ENCODE measurements at places on chromosomes 12 and 14.

DNA sequence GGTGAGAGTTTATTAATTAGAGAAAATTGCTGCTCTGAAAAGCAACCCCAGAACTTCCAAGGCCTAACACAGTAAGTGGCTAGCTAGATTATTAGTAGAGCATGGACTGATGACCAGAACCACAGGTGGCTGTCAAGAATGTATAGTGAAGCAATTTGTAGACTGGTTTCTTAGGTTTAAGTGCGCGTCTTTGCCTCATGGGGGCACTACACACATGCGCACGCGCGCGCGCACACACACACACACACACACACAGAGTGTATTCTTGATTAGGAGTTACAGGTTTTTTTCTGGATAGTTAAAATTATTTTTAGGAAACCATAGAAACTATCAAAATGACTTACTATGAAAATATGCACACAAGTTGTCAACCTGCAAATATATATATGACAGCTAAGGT is 66.5 kb downstream of the BHLHE41 start:
- DNase-seq, result no peak

- no peak for DNase-seq
These were observed 902 bp downstream of the EML5 start for GRCh38 chr14:88791629-88792472.

- DNase-seq, result peak; percentile 12
These were observed 13.3 kb downstream of the DICER1 start for GRCh38 chr14:95143808-95144620.

- DNase-seq, result no peak
These were observed 62.7 kb downstream of the CHST11 start for GRCh38 chr12:104519190-104520019.

DNA sequence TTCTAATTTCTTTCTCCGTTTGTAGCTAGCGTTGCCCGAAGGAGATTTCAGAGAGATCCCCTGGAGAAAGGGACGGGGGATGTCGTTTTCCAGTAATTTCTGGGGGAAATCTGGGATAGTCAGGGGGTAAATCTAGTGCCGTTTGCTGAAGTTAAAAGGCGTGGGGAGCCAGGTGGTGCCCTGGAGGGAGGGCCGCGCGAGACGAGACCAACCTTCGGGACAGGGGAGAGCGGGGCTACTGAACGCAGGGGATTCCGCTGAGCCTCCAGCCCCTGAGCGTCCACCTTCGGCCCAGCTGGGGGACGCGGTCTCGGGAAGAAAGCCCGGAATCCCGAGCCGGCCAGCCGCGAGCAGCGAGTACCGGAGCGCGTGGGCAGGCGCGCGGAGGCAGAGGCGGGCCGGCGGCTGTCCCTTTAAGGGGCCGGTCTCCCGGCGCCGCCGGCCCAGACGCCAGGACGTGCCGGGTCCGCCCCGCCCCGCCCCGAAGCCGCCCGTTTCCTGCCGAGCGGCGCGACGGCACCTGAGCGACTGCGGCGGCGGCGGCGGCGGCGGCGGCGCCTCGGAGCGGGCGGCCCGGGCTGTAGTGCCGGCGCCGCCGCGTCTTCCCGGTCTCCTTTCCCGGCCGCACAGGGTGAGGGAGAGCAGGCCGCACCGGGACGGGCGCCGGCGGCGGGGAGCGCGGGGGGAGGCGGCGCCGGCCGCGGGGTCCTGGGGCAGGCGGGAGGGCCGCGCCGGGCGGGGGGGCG is at the start of gene KTN1:
Gene KTN1 (plus strand): TSS at position 484 of the 746 bp plus-strand sequence. CDS start 31,842 bp downstream, outside the sequence.
- peak; percentile 85 for DNase-seq

DNA sequence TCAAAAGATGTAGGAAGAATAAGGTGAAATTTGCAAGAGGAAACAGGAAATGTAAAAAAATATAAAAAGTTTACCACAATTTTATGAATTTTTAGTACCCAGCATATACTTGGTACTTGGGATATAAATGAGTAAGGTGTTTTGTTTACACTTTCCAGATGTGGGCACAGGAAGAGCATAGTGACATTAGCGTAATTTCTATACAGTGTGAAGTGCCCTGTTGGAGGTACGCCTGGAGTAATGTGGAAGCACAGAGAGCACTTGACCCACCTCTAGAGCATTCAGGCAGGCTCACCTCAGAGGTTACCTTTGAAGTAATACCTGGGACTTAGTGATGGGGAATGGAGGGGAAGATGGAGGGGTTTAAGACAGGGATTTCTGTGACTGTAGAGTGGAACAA is 89.5 kb downstream of the AEBP2 start:
- DNase-seq, result no peak

DNA sequence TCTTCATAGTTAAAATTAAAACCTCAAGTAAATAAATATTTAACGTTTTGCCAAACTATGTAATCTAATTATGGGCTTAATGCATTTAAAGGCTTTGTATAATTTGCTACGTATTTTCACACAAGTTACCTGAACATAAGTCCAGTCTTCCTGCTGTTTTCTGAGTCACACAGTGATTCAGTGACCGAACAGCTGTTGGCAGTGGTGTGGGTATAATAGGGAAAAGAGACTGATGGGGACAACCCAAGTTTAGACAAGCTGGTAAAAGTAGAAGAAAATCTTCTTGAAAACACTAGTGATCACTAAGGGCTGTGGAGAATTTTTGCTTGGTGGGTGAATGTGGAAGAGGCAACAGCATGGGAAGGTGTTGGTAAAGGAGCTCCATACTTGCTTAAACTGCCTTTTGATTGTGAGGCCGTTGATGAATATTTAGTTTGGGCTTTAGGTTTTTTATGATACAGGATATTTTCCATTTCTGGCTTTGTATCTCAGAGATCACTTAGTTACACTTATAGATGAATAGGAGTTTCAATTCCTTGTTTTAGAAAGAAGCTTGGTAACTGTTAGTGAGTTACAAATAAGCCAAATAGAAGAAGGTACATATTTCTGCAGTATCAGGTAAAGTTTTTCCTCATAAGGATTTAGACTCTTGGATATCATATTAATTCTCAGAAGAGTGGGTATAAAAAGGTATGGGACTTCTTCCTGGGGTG is 23.9 kb downstream of the LRRK2 start:
- DNase-seq, result no peak

DNA sequence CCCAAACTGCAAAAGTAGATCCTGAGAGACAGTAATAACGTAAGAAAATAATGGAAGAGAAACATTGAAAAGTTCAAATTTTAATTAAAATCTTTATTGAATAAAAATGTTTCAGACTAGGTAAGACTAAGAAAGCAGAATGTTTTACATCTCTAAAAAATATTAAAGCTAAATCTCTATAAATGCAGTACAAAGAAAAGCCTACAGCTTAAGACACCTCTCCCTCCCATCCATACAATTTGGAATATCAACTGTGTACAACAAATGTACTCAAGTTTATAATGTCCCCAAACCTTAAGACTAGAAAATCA is 8.5 kb upstream of the CERS5 start:
- no peak for DNase-seq

DNA sequence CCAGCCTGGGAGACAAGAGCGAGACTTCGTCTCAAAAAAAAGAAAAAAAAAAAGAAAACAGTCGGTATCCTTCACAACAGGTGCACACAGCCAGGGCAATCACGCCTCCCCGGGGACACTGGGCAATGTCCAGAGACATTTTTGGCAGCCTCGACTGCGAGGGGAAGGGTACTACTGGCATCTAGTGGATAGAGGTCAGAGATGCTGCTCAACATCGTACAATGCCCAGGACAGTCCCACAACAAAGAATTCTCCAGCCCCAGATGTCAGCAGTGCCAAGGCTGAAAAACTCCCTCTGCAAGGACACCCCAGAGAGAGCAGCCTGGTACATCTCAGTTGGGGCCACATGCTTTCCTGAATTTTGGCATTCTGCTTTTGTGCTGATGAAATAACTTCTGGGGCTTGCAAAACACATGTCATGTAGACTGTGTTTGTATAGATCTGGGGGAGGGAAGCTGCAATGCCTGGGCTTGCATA is 21.5 kb downstream of the ALDH2 start:
- peak; percentile 12 for DNase-seq

- DNase-seq, result no peak
These were observed 16.1 kb downstream of the UBC start for GRCh38 chr12:124898200-124898922.

- no peak for DNase-seq
These were observed 22.5 kb downstream of the PAPLN start for GRCh38 chr14:73259837-73260236.

DNA sequence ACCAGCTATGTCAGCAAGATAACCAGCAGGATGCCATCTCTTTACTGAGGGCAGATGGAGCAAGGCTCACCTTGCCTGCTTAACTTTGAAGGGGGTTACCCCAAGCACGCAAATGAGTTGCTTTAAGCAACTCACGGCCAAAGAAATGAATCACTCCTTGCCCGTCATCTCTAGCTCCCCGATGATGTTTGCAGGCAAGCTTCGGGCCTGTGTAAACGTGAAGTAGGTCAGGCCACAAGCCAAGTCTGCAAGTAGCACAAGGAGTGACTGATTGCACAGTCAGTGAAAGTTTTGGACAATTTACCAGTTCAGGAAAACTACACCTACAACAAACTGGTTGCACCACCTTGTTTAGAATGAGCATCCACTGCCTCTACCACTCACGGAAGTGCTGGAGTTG is 699.7 kb upstream of the TBX3 start:
- no peak for DNase-seq

- DNase-seq, result no peak
These were observed 11.6 kb downstream of the CKB start for GRCh38 chr14:103510724-103511693.

DNA sequence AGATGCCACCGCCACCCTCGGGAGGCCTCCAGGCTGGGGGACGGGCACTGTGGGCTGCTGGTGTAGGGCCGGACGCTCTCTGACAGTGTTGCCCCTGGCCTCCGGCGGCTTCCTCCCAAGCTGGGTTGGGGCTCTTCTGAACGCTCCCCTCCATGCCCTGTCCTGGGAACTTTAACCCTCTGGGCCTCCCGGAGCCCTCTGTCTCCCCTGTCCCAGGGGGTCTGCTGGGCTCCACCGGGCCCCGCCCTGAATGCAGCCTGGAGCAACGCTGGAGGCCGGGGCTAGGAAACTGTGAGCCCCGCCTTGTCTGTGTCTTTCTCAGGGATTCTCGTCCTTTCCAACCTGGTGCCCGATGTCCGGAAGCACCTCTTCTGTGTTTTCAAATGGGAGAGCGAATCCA is 45.7 kb upstream of the FBRSL1 start:
- DNase-seq, result no peak

DNA sequence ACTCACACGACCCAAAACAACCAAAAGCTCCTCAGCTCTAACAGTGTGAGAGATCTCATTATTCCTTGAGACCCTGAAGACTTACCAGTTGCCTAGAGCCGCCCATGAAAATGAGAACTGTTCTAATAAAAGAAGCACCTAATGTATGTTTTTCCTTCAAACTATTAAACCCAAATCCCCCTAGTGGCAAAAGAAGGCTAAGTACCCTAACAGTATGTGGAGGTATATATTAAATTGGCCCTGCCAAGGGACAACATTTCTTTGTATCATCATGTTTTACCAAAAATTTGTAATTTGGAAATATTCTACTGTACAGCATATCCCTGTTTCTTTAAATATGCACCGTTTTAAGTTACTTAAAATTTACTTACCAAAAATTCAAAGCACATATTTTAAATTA is 38.0 kb upstream of the PPFIA2 start:
- DNase-seq, result peak; percentile 29

DNA sequence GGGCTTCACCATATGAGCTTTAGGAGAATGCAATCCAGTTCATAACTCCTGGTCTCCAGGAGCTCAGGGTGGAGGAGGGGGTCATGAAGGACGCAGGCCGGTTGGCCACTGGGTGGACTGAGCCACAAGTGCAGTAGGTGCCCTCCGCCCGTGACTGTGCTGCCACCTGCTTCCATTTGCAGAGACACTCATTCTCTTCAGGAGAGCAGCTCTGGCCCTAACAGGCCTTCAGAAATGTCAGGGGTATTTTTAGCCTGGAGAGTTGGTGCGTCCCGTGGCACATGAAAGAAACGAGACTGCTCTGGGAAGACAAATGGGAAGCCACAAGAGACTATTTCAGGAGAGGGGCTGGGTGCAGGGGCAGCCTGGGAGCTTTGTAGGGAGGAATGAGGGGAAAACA is 74.6 kb upstream of the MYL2 start:
- no peak for DNase-seq

DNA sequence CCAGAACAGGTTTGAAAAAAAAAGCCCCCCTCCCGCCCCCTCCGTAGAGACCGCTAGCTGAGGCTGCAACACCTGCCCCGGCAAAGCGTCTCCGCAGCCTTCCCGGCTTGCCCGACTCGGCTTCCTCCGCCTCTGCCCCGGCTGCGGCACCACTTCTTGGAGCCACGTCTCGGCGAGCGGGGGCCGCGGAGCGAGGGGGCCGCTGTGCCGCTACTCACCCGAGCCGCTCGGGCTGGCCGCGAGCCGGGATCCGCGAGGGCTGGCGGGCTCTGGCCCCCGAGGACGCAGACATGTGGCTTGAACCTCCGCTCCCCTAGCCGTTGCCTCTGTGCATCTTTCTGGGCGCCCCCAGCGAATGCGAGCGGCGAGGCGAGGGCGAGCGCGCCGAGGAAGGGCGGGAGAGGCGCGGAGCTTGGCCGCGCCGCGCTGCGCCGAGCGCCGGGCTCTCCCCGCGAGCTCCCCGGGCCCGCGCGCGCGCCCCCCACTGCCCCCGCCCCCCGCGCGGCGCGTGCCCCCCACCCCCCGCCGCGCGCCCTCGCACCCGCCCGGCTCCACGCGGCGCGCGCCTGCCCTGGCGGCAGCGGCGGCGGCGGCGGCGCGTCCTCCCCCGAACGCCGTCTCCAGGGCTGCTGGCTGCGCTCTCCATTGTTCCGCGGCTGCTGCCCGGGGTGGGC is 249.5 kb downstream of the APAF1 start:
- peak; percentile 13 for DNase-seq

- DNase-seq, result peak; percentile 37
These were observed 589 bp upstream of the HVCN1 start for GRCh38 chr12:110689281-110690126.

- no peak for DNase-seq
These were observed 3.7 kb downstream of the ZBTB1 start for GRCh38 chr14:64508215-64508776.
